Activated T-helper 17 cell treated with anti-CD3 and anti-CD28 coated beads, Interleukin-2, amount 50 U/mL, for 72 hours (primary cell): ENCODE measurements at places on chromosomes 6 and 20. TPM values are rescaled to one million over a fixed set of nuclear protein-coding genes. Genes with fewer than 3 reads are reported as not detected.

The TREM2 gene
- not detected for total RNA-seq

The TRERF1 gene
- 16.6 TPM for total RNA-seq

DNA sequence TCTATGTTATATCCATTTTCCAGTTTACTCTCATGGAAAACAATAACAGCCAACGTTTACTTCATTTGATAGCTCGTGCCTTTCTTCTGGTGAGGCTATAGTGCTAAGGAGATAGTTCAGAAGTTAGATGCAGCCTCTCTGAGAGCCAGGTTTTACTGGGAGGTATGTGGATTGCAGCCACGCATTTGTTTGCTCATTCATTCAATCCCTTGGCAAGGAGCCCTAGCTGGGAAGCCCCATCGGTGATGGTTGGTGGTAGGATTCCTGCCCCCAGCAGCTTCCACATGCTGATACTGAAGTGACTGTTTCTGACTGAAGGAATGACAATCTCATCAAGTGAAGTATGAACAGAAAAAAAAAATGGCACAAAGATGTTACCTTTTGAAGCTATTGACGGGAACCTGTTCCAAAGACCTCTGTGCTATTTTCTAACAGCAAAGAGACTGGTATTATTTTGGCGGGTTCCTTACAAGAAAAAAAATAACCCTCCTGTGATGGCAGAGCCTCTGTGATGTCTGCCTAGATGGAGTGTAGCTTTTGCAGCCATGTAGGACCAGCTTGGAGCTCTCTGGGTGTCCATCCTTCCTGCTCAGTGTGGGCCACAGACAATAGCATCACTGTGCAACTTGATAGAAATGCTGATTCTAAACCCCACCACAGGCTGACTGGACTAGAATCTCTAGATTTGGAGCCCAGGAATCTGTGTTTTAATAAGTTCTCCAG lies 30.6 kb downstream of the SNAP25 start:
- H3K4me3 ChIP-seq = no peak overlapping the region
- no peaks in the 10 kb centered on the region for H3K36me3 ChIP-seq
- ATAC-seq = no peak

- no peaks in the 10 kb centered on the region for H3K4me1 ChIP-seq
- H3K4me3 ChIP-seq = no peak overlapping the region
- peaks cover 8% of the 10 kb centered on the region for H3K27me3 ChIP-seq
- no peak overlapping the region for H3K27ac ChIP-seq
Observed at GRCh38 chr6:100420711-100421110, 44.0 kb downstream of the SIM1 start.

GRCh38 chr20:1526896-1527295 lies 30.6 kb downstream of the SIRPD start:
- no peaks in the 10 kb centered on the region for H3K4me1 ChIP-seq
- no peak overlapping the region for H3K27ac ChIP-seq
- H3K4me3 ChIP-seq = no peak overlapping the region

- H3K36me3 ChIP-seq = peaks cover 100% of the 10 kb centered on the region
- ATAC-seq = no peak
Observed at GRCh38 chr20:492159-492558, 29.8 kb upstream of the TBC1D20 start.

DNA sequence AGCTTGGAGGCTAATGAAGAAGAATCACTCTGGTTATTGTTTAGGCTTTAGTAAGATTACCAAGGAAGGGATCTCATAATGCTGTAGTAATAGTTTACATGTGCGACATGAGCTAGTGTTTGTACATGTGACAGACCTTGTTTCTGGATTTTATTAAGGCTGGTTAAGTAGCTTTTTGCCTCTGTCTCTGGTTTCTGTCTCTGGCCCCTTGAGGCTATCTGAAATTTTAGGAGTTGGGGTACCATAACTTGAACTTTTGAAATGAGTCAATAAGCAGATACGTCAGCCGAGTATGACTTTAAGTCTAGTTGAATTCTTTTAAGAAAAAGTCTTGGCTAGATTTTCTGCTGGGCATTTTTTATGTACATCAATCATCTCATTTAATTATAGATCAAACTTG lies 9.5 kb downstream of the CBFA2T2 start:
- no peaks in the 10 kb centered on the region for H3K27me3 ChIP-seq
- H3K4me3 ChIP-seq = no peak overlapping the region
- peaks cover 9% of the 10 kb centered on the region for H3K4me1 ChIP-seq
- H3K27ac ChIP-seq = no peak overlapping the region

- no peaks in the 10 kb centered on the region for H3K4me1 ChIP-seq
- ATAC-seq = no peak
- no peak overlapping the region for H3K4me3 ChIP-seq
- no peak overlapping the region for H3K27ac ChIP-seq
- peaks cover 7% of the 10 kb centered on the region for H3K27me3 ChIP-seq
Observed at GRCh38 chr20:25230166-25230831, 17.6 kb upstream of the PYGB start.

GRCh38 chr6:142914937-142915697 lies 29.9 kb downstream of the HIVEP2 start:
- no peak for ATAC-seq
- peak overlapping the region; percentile 31 for H3K27ac ChIP-seq
- H3K4me3 ChIP-seq = peak overlapping the region; percentile 75
- H3K27me3 ChIP-seq = no peaks in the 10 kb centered on the region
- H3K36me3 ChIP-seq = peaks cover 66% of the 10 kb centered on the region

DNA sequence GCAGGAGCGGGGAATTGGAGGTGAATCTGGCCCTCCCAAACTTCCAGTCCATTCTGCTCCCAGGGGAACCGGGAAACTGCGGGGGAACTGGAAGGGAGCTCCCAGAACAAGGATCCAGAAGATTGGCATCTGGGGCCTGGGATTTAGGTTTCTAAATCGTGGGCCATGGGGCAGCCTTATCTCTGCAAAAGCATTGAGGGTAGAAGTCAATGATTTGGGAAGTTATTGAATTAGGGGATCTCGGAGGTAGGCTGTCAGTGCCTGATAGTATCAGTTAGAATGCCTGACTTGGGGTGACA lies 45.1 kb downstream of the HNF4A start:
- no peak overlapping the region for H3K4me3 ChIP-seq
- no peak for ATAC-seq
- peaks cover 11% of the 10 kb centered on the region for H3K27me3 ChIP-seq
- no peaks in the 10 kb centered on the region for H3K4me1 ChIP-seq
